ENCODE measurements at places on chromosomes 5 and 9.

DNA sequence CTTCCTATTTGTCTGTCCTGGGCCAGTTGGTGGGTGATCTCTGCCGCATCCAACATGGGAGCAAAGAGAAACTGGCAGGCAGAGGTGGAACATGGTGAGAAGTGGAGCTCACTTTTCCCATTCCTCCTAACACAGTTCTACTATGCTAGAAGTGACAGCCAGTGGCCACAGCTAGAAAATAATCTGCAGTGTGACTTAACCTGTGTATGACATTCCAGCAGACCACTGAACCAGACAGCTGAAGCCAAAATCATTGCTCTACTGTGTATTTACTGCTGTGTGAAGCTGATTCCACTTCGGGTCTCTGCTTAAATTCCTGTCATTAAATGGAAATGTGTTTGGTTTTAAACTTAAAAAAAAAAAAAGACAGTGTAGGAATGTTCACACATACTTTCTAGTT is 523.0 kb downstream of the MTRR start:
- no peak for DNase-seq

DNA sequence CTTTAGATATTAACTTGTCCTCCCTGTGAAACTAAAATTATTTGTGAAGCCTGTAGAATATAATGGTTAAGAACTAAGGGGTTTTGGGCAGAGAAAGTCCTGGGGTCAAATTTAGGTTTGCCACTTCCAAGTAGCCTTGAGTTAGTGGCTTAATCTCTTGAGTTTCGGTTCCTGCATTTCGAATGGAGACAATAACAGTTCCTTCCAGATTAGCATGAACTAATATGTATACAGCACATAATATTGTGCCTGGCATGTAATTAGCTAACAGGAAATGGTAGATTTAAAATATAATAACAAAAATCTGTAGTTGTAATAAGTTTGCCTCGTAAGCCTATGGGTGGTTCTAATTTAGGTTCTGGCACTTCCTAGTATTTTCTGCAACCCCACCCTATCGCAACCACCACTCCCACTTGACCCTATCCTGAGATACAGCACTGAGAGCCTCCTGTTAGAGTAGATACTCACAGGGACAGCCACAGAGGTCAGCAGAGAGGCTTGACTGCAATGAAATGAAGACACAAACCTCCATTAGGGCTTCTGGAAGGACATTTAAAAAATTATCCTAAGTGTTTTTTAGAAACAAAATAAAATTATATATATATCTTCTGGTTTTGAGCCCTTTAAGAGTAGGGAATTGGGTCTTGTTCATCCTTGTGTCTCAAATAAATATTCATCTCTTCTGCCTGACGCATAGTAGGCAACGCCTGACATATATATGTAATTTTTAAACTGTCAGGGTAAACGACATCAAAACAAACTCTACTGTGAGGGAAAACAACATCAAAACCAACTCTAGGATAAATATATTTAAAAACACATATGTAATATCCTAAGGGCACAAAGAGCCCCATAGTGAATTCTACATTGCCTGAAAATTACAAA is 8.5 kb downstream of the SPINK9 start:
- DNase-seq: no peak

DNA sequence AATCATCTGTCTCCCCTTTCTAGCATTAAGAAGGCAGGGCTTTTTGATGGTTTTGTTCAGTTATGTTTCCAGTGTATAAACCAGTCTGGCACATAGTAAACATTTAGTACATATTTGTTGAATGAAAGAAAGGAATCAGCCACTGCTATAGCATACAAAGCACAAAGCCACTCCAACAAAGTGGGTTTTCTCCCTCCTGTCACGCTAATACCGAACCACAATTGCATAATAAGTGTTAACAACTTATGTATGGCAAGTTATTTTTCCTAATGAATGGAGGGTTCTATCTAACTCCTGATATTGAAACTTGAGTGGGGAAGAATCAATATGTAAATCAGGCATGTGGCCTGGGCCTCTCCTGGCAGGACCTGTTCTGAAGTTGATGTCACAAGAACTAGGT is 53.9 kb downstream of the PRUNE2 start:
- no peak for DNase-seq

DNA sequence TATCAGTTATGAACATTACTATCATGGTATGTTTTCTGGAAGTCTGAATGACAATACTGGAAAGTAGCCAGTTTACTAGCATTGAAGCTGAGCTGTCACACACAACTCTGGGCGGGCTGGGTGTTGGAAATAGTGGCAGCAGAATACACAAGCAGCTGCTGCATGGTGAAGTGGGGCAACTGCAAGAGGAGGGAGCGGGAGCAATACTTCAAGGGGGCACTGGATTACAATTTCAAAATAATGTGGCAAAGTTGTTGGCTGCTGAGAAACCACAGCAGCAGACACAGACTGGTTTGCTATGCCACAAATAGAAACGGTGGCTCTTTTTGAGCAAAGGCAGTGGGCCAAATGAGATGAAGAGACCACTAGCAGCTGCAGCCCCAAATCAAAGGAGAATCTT is 350.2 kb downstream of the KIAA0825 start:
- DNase-seq: no peak

DNA sequence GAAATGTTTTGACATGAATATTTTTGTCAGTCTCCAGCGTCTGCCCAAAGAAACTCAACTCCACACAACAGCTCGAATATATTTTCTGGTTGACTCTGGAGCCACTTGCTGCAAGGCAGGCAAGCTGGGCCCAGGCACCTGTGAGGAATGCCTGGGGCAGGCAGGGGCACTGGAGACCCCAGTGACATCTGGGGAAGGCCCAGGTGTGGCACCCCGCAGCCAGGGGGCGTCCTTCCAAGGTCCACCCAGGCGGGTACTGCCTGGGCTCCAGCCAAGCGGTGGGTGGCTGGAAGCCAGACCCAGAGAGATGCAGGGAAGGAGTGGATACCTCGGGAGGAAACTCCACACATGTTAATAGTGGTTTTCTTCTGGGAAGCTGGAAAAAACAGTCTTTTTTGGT is 125.9 kb downstream of the PHF2 start:
- no peak for DNase-seq

- DNase-seq: no peak
Observed at GRCh38 chr5:52825826-52826225, 38.1 kb downstream of the ITGA1 start.

DNA sequence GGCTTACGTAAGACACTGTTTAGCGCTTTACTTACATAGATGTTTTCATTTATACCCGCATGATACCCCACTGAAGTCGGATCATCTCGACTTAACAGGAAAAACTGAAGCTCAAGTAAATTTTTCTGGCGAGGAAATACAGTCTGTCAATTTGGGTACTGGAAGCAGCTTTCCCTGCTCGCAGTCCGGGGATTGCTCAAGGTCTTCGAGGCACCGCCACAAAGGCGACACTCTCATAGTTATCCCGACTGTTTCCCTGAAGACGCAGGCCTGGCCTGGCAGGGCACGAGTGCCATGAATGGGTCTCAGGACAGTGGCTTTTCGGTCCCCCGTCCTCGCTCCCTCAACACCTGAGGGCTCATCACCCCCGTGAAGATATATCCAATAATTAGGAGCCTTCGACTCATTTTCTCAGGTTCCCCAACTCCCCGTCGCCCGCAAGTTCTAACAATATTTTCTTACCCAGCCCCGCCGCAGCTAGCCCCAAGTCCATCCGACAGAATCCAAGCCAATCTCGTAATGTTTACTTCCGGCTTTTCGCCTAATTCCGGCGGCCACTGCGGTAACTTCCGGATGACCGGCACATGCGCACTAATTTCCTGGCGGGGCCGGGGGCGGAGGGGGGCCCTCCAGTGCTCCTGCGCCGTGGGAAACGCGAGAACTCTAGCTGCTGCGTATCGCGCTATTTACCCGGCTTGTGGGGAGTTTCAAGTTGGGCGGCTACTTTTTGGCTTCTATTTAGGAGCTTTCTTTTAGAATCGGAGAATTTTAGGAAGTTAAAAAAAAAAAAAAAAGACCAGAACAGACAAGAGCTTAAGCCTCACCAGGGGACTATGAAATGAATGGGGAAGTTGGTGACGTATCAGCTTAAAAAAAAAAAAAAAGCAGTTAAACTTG is at the start of gene SLU7:
TSS of gene SLU7 (minus strand) at position 521 of the 897 bp plus-strand sequence. CDS start 3,787 bp downstream, outside the sequence.
- DNase-seq: peak; percentile 67

- DNase-seq: no peak
Observed at GRCh38 chr5:125835293-125836172, 587.7 kb upstream of the GRAMD2B start.

- no peak for DNase-seq
Observed at GRCh38 chr9:86242071-86242470, 17.4 kb downstream of the C9orf153 start.

DNA sequence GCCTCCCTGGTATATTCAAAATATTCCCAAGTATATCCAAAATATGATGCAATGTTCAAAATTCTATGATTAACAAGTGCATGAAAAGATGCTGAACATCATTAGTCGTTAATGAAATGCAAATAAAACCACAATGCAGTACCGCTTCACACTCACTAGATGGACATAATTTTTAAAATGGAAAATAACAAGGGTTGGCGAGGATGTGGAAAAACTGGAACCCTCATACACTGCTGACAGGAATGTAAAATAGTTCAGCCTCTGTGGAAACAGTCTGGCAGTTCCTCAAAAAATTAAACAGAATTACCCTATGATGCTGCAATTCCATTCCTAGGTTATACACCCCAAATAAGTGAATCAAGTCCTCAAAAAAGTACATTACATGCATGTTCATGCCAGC is 36.1 kb upstream of the MYOT start:
- no peak for DNase-seq

GRCh38 chr9:124217836-124218437 is 39.8 kb upstream of the NEK6 start:
- no peak for DNase-seq

GRCh38 chr9:85215416-85215815 is 526.3 kb downstream of the AGTPBP1 start:
- no peak for DNase-seq

DNA sequence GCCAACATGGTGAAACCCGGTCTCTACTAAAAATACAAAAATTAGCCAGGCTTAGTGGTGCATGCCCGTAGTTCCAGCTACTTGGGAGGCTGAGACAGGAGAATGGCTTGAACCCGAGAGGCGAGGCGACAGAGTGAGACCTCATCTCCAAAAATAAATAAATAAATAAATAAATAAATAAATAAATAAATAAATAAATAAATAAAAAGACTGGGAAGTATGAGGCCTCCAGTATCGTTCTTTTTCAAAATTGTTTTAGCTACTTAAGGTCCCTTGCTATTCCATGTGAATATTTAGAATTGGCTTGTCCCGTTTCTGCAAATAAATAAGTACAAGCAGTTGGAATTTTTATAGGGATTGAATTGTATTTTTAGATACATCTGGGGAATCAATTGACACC is 3.0 kb upstream of the SETX start:
- no peak for DNase-seq

- DNase-seq: peak; percentile 22
Observed at GRCh38 chr9:17847908-17848307, 269.0 kb downstream of the SH3GL2 start.

DNA sequence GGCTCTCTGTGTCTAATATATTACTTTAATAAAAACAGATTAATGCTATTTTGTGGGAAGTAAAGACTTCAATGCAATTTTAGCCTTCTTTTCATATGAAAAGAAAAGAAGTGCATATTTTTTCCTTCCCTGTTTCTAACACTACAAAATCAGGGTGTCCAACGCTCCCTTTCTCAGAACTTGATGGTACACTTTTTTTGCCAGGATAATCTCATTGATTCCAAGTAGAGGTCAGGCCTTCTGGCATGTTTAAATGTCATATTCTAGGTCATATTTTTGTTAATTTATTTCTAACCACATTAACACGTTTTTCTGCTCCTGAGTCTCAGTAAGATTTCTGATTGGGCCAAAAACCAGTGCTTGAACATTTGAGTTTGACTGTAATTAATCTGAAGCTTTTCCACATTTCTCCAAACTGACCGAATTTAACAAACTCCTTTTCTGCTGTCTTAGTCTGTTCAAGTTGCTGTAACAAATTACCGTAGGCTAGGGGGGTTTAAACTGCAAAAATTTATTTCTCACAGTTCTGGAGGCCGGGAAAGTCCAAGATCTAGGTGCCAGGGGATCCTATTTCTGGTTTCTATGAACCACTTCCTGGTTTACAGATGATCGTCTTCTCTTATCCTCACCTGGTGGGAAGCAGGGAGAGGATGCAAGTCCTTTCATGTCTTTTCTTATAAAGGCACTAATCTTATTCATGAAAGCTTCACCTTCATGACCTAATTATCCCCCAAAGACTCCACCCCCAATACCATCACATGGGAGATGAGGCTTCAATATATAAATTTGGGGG is 63.2 kb upstream of the ELL2 start:
- no peak for DNase-seq

Measured in NCI-H2081 treated with DMSO at 0.1 percent for 48 hours (cell line).